NCI-H748 treated with DMSO at 0.1 percent for 48 hours (cell line): ENCODE measurements at places on chromosomes 6 and 20.

- DNase-seq = no peak
Observed at GRCh38 chr6:15969236-15969778, 159.6 kb upstream of the MYLIP start.

- no peak for DNase-seq
Observed at GRCh38 chr6:51910851-51911250, 176.6 kb downstream of the PKHD1 start.

- DNase-seq = no peak
Observed at GRCh38 chr6:53309901-53310300, 38.8 kb downstream of the ELOVL5 start.

GRCh38 chr6:140833408-140833807 lies 1299.3 kb upstream of the GJE1 start:
- DNase-seq = no peak

- DNase-seq = peak; percentile 31
Observed at GRCh38 chr6:27617046-27617687, 144.3 kb upstream of the ZNF184 start.

- DNase-seq = no peak
Observed at GRCh38 chr6:127630800-127631199, 53.8 kb downstream of the C6orf58 start.

GRCh38 chr20:35432430-35432735 lies 5.6 kb downstream of the GDF5 start:
- no peak for DNase-seq

DNA sequence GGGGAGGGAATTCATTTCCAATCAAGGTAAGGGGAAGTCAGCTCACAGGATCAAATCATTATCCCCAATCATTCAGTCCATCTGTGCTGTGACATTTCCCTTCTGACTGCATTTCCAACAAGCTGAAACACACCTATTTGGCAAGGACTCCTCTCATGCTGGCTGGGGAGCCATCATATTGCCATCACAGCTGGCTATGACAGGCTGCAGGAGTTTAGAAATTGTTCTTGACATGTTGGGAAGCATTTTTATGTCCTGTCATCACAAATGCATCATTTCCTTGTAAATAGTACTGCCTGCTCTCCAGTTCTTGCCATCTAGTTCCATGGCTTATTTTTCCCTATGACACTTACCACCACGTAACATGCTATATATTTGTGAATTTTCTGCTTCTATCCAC lies 113.9 kb upstream of the TMEM170B start:
- DNase-seq = no peak

DNA sequence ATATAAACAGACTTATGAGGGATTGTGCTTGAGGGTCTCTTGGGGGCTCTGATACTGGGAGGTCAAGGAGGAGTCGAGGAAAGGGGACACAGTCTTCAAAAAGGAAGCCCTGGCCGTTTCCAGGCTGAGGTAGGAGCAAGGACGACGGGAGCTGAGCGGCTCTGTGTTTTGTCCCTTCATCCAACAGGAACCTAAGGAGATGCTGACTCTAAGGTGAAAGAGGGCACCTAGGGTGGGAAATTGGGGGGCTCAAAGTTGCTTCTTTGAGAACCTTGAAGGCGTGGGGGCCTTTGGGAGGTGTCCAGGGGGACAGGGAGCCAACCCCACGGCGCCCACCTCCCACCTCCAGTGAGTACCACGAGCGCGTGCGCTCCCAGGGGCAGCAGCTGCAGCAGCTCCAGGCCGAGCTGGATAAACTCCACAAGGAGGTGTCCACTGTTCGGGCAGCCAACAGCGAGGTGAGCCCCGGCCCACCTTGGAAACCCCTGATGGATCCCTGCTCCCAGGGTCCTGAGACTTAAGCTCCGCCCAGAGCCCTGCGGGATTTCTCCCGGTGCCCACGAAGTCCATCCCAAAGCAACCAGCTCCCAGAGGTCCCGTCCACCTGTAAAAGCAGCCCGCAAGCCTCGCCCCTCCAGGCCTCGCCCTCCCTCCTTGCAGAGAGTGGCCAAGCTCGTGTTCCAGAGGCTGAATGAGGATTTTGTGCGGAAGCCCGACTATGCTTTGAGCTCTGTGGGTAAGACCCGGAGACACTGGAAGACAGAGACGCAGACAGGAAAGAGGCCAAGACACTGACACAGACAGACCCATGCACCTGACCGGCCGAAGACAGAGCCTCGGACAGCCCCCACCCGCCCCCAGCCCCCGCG lies 2.9 kb downstream of the SPAG4 start:
- DNase-seq = peak; percentile 24

- DNase-seq = peak; percentile 40
Observed at GRCh38 chr6:72624557-72625160, 2.8 kb downstream of the KCNQ5 start.

GRCh38 chr20:2059411-2059810 lies 42.2 kb upstream of the STK35 start:
- DNase-seq = no peak

DNA sequence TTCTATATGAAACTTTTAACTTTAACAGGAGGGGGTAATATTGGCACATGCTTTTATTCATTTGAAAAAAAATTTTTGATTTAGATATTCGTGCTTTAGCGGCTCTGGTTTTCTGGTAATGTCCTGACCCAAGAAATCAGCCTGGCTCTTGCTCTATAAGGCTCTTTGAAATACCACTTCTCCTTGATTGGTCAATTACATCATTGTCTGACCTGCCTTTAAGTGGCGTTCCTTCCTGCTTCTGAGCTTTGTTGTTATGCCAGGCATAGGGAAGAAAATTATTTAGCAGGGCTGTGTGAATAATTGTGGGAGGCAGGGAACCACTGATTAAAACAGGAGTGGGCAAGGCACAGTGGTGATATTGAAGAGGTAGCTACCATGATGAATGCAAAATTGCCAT lies 3.9 kb downstream of the RNF144B start:
- no peak for DNase-seq

DNA sequence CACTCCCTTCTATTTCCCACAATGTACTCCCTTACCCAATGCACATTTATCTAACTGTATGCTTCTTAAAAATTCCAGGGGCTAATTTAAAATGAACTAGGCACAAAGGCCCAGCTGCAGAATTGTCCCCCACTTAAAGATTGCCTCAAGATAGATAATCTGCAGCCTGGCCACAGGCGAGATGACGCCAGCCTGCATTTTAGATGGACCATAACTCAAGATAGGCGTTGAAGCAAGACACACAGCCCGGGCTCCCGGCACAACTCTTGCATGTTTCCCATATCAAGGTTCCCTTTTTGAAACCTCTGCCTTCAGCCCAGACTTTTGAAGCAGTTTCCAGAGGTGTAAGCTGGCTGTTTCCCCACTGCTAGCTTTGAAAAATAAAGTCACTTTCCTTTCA lies 3.2 kb upstream of the REPS1 start:
- no peak for DNase-seq

DNA sequence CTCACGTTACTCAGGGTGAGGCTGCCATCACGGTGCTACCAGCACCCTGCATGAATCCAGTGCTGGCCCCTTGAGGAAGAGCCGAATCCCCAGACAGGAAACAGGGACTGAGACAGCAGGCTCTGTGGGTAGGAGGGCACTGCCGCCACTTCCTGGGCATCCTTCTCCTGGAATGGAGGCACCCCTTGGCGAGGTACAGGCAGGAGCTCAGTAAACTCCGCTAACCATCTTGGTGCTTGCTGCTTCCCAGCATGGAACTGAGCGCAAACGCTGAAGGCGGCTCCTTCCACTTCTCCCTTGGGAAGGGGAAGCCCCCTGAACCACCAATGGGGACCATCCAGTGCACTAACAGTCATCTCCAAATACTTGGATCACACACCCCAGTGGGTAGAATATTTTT lies 13.5 kb upstream of the CCDC167 start:
- no peak for DNase-seq

- no peak for DNase-seq
Observed at GRCh38 chr6:34106900-34107299, 39.0 kb downstream of the GRM4 start.

DNA sequence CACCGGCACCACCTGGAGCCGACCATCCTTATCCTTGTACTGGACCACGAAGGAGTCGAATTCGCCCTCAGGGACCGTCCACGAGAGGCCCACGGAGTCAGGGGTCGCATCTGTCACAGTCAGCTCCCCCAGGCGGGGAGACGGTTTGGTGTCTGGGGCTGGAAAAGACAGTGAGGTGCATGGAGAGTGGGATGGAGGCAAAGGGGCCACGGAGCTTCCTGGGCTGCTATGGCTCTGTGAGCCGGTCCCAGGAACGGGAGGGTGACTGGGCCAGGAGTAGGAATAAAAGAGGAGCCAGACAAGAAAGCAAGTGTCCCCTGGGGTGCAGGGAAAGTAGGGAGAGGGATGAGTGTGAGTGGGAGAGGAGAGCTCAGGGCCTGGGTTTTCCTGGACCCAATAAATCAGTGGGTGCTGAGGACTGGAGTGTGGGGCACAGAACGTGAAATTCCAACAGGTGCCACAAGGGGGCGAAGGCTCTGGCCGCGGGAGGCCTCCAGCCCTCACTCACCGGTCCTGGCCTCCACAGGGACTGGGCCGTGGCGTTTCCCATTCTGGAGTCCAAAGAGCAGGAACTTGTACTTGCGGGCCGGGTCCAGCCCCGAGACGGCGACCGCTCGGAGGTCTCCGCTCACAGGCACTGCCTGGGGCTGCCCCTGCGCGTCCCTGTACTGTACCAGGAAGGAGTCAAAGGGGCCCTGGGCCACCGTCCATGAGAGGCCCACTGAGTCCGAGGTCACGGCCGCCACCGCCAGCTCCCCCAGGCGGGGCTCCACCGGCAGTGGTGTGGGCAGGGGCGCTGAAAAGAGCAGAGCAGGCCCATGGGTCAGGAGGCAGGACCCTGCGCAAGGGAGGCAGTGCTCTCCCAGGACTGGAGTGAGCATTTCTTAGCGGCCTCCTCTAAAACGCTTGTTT lies 9.9 kb downstream of the CYP21A2 start:
- DNase-seq = peak; percentile 25

DNA sequence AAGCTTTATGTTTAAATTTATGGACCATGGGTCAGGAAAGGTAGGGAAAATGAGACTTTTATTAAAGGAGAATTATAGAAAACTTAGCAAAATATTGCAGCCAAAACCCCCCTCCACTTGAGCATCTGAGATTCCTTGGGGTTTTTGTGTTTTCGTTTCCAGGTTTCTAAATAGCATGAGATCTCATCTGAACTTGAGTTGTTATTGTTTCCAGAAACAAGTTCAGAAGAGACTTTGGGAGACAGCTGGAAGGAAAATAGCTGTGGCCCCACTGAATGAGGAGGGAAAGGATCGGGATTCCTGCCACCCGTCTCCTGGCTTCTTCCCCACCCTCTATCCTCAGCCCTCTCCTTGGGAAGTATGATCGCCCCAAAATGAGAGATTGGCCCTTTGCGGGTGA lies 75.5 kb downstream of the TBC1D7 start:
- DNase-seq = no peak

- DNase-seq = no peak
Observed at GRCh38 chr6:88454658-88455057, 288.5 kb upstream of the CNR1 start.

GRCh38 chr6:117494283-117494682 lies 11.8 kb downstream of the DCBLD1 start:
- DNase-seq = no peak

- DNase-seq = no peak
Observed at GRCh38 chr20:4844751-4845465, 123.2 kb downstream of the PRND start.

DNA sequence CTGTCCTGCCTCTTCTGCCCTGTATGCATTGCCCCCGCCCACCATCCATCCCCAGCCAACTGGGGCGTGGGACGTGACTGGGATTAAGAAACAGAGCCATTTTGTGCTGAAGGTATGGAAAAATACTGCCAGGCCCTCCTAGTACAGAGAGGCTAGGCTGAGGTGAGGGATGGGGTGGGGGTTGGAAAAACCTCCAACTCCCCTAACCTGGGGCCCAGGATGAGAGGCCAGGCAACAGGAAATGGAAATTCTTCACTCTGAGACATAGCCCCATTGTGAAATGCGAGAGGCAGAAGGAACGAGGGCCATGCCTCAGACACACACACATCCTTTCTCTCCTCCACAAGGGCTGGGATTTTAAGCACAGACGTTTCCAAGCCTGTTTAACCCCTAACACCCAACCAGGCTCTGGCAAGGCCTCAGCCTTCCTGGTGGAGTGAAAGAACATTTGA lies 19.9 kb downstream of the KCNK5 start:
- DNase-seq = no peak

DNA sequence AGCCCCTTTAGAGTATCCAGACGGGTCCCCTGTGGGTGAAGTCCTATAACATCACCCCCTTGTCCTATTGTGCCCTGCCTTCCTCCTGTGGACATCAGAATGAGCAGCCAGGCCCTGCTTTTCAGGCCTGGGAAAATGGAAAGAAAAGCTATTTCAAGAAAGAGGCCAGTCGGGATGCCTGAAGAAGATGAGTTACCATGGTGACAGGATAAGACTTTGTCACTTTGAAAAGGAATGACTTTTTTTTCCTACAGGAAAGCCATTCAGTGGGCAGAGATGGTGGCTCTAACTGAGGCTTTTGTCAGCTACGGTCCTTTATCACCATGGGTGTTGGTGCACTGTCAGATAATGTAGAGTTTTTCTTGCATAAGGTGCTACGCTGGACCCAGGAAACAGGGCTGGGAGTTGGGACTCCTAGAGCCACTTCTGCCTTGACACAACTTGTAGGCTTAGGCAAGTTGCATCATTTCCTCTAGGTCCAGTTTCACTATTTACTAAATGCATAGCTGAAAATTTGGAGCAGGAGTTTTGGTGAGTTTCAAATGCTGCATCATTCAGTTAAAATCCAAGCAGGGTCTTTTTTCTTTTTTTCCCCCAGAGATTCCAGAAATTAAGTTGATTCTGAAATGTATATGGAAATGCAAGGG lies 293.6 kb upstream of the PRND start:
- no peak for DNase-seq

- no peak for DNase-seq
Observed at GRCh38 chr6:155261111-155261900, 2.5 kb upstream of the CLDN20 start.

- no peak for DNase-seq
Observed at GRCh38 chr20:23920408-23921325, 41.1 kb upstream of the CST5 start.

DNA sequence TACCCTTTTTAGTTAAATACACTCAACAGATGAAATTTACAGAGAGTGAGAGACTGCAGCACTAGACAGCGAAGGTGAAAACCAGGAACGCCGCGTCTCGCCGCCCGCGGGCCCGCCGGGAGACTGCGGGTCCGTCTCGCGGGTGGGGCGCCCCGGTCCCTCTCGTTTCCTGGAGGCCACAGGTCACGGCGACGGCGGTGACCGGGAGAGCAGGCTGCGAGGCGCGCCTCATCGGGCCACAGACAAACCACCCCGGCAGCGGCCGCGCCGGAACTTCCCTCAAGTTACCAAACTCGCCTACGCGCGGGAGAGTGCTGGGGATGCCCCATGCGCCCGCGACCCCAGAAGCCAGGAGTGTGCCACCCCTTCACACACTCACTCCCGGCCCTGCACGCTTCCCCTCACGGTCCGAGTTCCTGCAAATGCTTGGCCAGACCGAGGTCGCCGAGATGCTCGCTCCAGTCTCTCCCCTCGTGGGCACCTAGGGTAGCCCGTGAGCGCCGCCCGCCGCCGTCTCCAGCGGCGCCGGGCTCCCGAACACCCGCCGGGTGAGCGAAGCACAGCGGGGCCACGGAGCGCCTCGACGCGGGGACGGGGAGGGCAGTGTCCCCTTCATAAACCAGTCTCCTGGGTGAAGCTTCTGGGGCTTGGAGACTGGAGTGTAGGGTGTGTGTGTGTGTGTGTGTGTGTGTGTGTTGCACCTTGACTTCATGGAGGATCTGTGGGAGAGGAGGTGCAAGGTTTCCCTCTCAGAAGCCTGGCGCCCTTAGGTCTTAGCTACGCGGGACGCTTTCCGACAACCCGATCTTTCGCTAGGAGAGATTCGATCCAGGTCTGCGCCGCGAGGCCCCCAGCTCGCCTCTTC lies 1.4 kb downstream of the BACH2 start:
- DNase-seq = no peak

- no peak for DNase-seq
Observed at GRCh38 chr6:145883263-145883662, 68.7 kb upstream of the FBXO30 start.
